ENCODE measurements at places on chromosomes 1 and 21.
A peak's percentile ranks its signal among the peaks of the same experiment; 100 is the strongest.

DNA sequence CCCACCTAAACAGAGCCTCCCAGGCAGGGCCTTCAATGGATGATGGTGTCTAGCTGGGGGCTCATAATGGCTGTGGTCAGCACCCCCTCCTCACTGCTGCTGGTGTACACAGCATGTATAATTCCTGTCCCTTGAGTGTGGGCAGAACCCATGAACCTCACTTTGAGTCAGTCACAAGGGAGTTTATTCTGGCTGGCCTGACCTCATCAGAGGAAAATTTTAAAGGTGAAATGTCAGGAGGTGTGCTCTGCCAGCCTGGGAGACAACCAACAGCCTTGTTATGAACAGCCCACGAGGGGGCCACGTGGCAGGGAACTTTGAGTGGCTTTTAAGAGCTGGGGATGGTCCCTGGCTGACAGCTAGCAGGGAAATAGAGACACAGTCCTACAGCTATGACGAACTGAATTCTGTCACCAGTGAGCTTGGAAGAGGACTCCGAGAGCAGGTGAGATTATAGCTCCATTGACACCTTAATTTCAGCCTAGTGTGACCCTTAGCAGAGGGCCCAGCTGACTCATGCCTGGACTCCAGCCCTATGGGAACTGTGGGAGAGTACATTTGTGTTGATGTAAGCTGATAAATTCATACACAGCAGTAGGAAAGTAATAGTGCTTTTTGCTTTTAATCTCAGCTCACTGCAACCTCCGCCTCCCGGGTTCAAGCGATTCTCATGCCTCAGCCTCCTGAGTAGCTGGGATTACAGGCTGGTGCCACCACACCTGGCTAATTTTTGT lies 73.5 kb upstream of the RUNX3 start:
- DNase-seq: no peak

DNA sequence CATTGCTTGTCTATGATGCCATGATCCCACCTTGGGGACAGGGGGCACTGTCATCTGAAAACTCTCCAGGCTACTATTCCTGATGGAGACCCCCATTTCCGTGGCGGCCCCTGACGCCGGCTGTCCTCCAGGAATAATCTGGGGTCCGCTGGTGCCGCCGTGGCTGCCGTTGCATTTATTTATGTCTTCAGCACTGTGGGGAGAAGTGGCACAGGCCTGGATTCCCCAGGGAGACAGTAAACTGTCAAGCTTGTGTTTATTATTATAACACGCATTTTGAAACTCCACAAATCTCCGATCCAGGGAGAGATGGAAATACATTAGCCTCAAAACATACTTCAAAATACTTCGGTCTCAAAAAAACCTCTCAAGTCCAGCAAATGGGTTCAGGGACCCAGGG lies 126.9 kb upstream of the C1orf174 start:
- DNase-seq: no peak

GRCh38 chr1:63428815-63429214 lies 61.4 kb downstream of the ALG6 start:
- no peak for DNase-seq

DNA sequence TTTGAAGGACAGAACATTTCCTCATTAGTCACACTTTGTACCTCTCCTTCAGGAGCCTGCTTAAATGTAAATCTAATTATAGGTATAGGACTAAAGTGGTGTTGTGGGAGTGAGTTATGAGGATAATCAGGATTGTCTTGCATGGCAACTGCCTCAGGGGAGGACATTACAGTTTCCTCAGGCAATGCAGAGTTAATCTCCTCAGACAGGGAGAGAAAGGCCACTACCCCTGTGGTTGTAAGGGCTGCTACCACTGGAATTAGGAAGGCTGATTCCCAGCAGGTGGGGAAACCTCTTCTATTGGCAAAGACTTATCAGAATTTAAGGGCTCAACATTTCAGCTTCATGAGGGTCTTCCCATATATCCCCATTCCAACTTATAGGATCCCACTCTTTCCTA lies 286.8 kb upstream of the PBX1 start:
- no peak for DNase-seq

- no peak for DNase-seq
These were observed 39.2 kb upstream of the CR1L start for GRCh38 chr1:207605444-207606361.

- DNase-seq: no peak
These were observed 60.3 kb downstream of the STUM start for GRCh38 chr1:226608699-226609505.

GRCh38 chr21:41786509-41786987 lies 19.7 kb upstream of the RIPK4 start:
- no peak for DNase-seq

DNA sequence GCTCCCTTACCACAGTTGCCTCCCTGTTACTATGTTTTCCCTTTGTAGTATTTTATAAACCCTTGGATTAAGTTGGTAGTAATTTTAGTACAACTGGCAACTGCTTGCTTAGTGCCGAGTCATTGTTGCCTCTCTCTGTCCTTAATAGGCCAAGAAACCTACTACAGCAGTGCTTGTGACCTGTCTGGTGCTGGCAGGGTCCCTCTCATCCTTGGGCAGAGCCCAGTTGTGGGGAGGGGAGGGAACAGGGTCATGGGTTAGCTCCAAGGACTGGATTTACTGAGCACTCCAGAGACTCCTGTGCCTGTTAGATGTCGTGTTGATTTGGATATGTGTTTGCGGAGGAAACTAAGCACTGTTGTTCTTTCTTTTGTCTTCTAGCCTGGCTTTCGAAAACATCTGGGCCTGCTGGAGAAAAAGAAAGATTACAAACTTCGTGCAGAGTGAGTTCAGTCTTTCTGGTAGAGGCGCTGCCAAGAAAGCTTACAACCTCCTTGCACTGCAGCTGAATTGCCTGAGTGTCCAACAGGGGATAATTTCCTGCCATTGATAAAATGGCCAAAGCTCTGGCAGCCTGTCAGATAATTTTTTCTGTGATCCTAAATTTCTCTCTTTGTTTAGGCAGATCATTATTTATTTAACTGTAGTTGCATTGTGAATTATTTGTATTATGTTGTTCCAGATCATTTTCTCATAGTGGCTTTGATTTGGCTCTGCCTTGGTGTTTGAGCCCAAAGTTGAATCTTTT lies 3.6 kb downstream of the UTP11 start:
- peak; percentile 14 for DNase-seq

- no peak for DNase-seq
These were observed 346.7 kb upstream of the ADGRL4 start for GRCh38 chr1:79353224-79353623.

DNA sequence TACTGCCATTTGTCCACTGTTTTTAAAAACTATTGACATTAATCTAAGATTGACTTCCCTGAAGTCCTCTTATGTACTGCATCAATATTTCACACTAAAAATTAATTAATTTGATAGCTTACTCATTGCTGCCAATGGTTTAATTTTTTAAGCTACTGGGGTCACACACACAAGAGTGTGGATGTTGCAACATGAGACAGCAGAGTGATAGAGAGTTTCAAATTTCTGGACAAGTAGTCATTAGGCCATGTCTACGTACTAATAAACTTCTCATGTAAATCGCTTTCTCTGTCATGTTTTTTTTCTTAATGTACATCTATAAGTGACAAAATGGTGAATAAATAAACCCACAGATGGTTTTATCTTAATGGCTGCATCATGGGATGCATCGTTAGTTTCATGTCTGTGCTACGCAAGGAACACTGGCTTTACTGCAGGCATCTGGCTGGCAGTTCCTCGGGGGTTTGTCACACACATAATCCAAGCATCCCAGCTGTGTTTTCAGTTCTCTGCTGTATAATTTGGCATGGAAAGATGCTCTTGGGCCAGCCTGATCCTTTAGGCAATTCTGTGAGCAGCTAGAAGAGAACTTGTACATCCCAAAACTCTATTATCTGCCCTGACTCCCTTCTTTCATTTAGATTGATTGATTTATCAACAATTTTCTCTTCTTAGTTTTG lies 16.4 kb upstream of the CHODL start:
- no peak for DNase-seq
